ENCODE measurements at places on chromosomes 3 and 15.
A peak's percentile ranks its signal among the peaks of the same experiment; 100 is the strongest.

DNA sequence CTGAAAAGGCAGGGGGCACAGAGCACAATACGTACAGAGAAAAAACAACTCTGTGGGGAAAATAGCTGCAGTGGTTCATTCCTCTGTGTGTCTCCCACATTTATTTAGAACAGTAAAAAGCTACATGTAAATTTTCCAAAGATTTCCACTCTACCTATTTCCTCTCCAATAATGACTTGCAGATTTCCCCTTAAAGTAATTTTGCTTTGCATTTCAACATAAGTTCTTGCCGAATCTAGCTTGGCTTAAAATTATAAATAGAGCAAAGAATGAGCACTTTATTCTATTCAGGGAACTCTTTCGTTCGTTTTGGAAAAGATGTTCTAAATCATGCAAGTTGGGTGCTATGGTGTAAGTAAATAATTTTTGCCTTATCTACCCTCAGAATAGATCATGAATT is 58.2 kb upstream of the NR2E3 start:
- no peak for DNase-seq

DNA sequence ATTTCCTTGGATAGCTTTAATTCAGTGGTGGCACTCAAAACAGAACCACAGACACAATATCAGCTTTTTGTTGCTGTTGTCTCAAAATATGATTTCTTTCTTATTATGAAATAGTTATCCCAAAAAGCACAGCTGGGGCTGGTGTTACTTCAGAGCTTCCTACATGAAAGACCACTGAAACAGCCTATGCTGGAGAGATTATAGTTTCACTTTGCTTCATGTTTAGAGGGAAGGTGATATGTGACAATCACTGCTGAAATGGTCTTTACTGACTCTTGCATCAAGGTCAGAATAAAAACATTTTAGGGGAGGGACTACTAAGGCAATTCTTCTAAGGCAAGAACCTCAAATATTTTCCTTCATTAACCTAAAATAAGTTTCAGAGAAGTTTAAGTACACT is 190.7 kb downstream of the TNIK start:
- no peak for DNase-seq

- DNase-seq = no peak
Measured at GRCh38 chr3:116135457-116136085, 309.7 kb downstream of the LSAMP start.

- DNase-seq = no peak
Measured at GRCh38 chr3:167941234-167941995, 154.3 kb downstream of the GOLIM4 start.

DNA sequence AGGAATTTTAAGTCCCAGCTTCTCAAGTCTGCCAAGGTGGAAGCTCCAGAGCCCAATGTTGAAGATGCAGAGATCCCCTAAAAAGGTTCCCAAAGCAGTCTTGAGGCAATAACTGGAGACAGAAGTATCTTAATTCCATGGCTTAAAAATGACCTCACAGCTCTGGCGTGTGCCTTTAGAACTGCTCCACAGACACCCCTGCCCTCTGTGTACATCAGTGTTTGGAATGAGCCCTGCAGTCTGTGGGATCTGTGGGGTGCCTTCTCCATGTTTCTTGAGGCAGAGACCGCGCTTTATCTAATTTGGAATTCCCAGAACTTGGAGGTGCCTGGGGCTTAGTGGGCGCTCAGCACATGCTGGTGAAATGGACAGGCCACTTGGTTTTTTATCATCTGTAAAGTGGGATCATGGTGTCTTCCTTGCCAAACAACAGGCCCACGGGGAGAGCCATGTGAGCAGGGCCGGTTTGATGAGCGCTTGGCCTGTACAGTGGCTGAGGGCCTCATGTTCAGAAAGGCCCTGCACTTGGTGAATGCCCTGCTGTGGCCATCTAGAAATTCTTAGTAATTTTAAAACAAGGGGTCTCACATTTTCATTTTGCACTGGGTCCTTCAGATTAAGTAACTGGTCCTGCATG is 7.1 kb downstream of the ITGA11 start:
- no peak for DNase-seq

- no peak for DNase-seq
Measured at GRCh38 chr3:191087391-191087790, 111.7 kb upstream of the OSTN start.

GRCh38 chr3:8317661-8318649 is 183.7 kb upstream of the LMCD1 start:
- no peak for DNase-seq

- no peak for DNase-seq
Measured at GRCh38 chr15:68939501-68939900, 9.2 kb downstream of the SPESP1 start.

- no peak for DNase-seq
Measured at GRCh38 chr15:47586653-47587224, 130.6 kb upstream of the SEMA6D start.

DNA sequence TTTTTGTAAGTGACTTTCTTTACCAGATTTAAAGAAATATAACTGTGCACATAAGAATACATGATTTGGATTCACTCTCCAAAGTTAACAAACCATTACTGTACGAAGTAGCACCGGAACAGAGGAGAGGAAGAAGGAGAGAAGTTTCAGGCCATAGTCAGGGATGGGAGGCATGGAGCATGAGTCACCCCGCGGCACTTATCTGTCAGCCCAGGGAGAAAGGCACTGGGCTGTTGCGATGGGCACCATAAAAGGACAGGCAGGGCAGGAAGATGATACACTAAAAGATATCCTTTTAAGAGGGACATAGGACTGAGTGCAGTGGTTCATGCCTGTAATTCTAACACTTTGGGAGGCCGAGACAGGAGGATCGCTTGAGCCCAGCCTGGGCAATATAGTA is 37.0 kb downstream of the TTC23 start:
- DNase-seq = no peak

- no peak for DNase-seq
Measured at GRCh38 chr15:78737187-78737820, 74.0 kb downstream of the ADAMTS7 start.

DNA sequence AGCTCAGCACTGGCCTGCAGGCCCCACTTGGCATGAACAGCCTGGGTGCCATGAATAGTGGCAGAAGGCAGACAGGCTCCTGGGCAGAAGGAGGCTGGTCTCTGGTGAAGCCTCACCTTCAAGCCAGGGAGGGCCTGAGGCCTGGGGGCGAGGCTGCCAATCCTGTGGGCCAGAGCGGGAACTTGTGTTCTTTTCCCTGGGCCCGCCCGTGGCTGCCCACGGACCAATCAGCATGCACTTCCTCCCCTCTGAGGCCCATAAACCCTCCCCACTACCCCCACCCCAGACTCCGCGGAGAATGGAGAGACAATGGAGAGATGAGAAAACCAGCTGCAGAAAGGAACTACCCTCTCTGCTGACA is 283.8 kb upstream of the ROBO1 start:
- no peak for DNase-seq

GRCh38 chr3:128794067-128794768 is 68.2 kb downstream of the RAB7A start:
- DNase-seq = no peak

- DNase-seq = no peak
Measured at GRCh38 chr15:69480932-69481331, 28.3 kb downstream of the RPLP1 start.

- peak; percentile 64 for DNase-seq
Measured at GRCh38 chr3:125051715-125052581, 3.8 kb downstream of the HEG1 start.

- DNase-seq = no peak
Measured at GRCh38 chr3:161475206-161475605, 21.4 kb upstream of the OTOL1 start.

- DNase-seq = no peak
Measured at GRCh38 chr3:87873136-87873535, 185.7 kb downstream of the CGGBP1 start.

GRCh38 chr3:154730186-154730585 is 300.2 kb upstream of the GPR149 start:
- DNase-seq = no peak

DNA sequence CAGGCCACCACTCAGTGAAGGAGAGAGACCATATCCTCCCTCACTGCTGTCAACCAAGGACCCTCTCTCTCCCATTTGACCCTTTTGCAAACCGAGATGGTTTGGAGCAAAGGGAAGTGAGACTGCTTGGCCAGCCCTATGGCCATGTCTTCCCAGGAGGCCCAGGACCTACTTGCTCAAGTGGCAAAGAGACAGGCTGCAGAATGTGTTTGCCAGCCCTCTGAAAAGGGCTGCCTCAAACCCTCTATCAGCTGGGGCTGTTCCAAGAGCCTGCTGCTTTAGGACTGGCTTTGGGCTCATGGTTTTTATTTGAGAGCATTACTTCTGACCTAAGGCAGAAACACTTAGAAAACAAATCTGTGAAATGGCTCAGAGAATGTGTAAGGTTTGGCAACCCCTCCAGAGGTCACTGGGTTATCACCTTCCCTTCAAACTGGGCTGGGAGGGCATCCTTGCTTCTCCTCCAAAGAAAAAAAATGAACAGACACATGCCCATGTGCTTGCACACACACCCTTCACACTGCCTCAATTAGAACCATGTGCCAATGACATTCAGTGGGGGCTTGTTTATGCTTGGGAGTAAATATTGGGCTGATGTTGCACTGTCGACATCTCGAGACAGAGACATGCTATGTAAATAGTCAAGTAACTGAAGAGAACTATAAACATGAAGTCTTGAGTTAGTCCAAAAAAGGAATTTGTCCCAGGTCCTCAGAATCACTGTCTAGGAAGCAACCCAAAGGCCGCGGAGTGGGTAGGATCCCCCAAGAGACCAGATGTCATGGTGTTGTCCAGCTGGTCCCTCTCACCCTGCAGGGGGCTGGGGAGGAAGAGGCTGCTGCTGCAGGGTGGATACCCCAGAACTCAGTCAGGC is 49.8 kb upstream of the CTDSPL start:
- no peak for DNase-seq

GRCh38 chr3:128455786-128456748 is 10.6 kb downstream of the DNAJB8 start:
- no peak for DNase-seq

DNA sequence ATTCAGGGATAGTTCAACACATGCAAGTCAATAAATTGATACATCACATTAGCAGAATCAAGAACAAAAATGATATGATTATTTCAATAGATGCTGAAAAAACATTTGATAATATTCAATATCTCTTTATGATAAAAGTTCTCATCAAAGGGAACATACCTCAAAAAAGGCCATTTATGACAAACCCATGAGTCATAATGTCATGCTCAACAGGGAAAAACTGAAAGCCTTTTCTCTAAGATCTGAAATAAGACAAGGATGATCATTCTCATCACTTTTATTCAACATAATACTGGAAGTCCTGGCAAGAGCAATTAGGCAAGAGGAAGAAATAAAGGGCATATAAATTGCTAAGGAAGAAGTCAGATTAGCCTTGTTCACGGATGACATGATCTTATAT is 54.1 kb upstream of the TMEM158 start:
- DNase-seq = no peak

- DNase-seq = no peak
Measured at GRCh38 chr3:89145995-89146394, 38.6 kb downstream of the EPHA3 start.

DNA sequence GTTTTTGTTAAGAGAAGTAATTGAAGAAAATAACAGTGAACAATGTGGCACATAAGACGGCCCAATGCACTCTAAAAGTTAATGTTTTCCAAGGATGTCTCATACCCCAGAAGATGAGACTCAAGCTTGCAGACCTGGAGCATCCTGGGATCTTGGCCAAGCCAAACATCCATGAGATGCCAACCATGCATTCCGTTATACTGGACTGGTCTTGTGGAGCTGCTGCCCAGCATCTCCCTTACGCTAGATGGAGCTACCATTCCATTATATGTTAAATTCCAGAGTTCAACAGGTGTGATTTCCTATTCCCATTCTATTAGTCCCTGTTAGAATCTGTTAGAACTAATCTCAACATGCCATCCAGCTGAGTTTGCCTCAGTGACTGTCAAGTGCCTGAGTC is 181.8 kb downstream of the PDCD6IP start:
- DNase-seq = no peak

GRCh38 chr3:195035345-195036202 is 235.4 kb downstream of the XXYLT1 start:
- DNase-seq = no peak

GRCh38 chr3:123328851-123329635 is 119.8 kb downstream of the ADCY5 start:
- peak; percentile 49 for DNase-seq

GRCh38 chr15:86036243-86036642 is 43.4 kb upstream of the AGBL1 start:
- DNase-seq = no peak

GRCh38 chr3:184284696-184285095 is 8.9 kb downstream of the ECE2 start:
- no peak for DNase-seq

DNA sequence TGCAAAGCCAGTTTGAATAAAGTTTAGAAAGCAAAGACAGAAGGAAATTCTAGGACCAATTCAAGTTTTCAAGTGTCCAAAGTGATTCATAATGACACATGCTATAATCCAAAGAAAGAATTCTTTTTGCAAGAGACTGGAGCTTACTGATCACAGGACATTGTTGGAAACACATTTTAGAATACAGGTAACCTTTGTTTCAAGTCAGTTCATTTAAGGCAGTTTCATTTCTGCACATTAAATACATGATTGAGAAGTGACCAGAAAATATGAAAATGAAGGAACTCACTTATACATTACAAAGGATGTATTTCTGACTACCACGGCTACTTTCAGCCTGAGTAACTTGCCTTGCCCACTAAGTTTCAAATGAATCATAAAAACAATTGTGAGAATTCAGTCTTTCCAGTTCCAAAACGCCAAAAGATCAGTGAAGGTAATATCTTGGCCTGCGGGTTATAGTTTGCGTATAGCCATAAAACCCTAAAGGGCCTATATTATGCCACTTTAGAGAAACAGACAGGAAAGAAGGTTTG is 48.7 kb downstream of the PRICKLE2 start:
- no peak for DNase-seq

- DNase-seq = no peak
Measured at GRCh38 chr15:93244696-93245660, 156.0 kb upstream of the RGMA start.

DNA sequence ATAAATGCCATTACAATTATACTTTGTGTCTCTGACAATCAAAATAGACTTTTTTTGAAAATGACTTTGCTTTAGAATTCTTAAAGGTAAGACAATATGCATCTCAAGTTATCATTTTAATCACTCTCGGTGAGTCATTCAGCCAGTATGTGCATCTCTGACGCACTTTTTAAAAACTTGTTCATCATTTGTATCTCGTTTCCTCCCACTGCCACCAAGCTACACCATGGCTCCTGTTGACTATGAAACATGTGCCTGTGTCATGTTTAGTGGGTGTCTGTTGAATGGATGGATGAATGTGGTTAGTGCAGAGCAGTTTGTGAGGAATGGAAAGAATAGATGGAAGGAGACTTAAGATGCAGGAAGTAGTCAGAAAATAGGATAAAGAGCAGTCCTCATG is 68.6 kb downstream of the ARPP21 start:
- no peak for DNase-seq
